ENCODE measurements at places on chromosomes 4 and X.
A peak's percentile ranks its signal among the peaks of the same experiment; 100 is the strongest.

DNA sequence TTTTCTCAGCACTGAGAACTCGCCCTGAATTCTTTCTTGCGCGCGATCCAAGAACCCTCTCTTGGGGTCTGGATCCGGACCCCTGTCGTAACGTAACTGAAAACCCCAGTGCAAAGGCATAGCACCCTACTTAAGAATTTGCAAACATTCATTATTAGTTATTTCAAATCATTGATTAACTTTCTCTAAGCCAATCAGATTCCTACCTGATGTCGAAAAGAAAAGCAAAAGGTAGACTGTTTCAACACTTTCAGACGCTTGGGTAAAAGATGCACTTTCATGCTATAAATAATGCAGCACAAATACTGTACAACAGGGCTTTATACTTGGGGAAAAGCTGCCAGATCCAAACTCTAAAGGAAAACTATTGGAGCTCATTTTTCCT, 817 bp upstream of the WDR19 start:
- DNase-seq: no peak

- peak; percentile 77 for DNase-seq
Observed at GRCh38 chr4:169612871-169613859, 782 bp upstream of the NEK1 start.

- no peak for DNase-seq
Observed at GRCh38 chr4:109562457-109563239, 2.6 kb downstream of the MCUB start.

GRCh38 chr4:111666826-111667360, 478.4 kb upstream of the FAM241A start:
- no peak for DNase-seq

- DNase-seq: no peak
Observed at GRCh38 chrX:78922754-78923153, 22.4 kb upstream of the P2RY10 start.

GRCh38 chrX:101655534-101655933, 4.1 kb downstream of the ARMCX2 start:
- peak; percentile 48 for DNase-seq

- DNase-seq: no peak
Observed at GRCh38 chrX:50067435-50068284, 133.1 kb downstream of the AKAP4 start.

DNA sequence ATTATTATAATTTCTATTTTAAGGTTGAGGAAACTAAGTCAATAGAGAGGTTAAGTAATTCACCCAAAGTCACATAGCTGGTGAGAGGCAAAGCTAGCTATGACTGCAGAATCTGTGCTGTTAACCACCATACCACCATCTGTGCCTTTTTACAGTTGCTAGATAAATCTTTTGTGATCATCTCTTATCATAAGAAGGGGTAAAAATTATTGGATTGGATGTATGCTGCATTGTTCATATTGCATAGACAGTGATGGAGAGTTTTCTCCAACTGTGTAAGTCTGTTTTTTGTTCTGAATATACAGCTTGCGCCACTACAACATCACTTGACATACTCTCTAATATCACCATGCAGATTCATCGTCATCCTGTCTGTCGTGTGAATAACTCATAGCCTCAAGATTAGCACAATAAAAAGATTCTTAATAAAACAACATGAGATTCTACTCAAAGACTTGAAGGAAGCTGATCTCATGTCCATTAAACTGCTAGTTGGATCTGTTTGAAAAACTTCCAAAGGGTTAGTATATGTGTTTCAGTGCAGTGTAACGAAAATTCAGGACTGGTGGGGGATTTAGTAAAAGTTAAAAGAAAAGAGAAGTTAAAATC, 495.9 kb downstream of the SPRY1 start:
- DNase-seq: no peak

DNA sequence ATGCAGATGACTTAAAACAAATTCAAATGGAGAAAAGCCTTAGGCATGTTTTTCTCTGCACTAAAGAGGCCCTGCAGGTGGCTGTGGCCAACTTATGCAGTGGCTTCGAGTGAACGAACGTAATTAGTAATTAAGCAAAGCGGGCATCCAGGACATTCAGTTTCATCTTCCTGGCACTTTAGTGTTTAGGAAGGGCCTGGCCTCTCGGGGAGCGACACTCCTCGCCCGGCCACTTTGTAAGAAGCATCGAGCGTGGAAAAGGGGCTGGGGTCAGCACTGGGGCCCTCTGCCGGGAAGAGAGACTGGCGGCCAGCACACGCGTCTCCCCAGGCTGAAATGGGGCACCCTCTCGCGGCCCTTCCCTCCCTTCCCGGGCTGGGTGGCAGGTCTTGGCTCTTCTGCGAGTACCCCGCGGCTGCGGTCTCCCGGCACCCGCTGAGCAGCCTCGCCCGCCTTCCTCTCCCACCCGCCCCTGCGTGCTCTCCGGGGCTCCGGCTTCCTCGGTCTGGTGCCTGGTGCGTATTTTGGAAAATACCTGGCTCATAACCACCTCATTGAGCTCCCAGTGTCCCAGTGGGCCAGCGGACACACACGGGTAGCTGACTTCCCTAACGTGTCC, 677 bp upstream of the CYP4V2 start:
- peak; percentile 37 for DNase-seq

GRCh38 chr4:46329118-46329976, 60.6 kb downstream of the GABRA2 start:
- DNase-seq: no peak

DNA sequence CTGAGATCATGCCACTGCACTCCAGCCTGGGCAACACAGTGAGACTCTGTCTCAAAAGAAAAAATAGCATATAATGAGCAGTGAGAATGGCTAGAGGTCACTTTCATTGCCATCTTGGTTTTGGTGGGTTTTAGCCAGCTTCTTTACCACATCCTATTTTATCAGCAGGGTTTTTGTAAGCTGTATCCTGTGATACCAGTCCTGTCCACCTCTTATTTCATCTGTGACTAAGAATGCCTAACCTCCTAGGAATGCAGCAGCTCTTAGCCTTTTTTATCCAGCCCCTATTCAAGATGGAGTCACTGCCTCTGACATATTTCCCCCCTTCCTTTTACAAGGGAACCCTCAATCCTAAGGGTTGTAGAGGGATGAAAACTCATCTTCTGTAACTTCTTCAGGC, 26.1 kb upstream of the IGFBP7 start:
- DNase-seq: no peak

DNA sequence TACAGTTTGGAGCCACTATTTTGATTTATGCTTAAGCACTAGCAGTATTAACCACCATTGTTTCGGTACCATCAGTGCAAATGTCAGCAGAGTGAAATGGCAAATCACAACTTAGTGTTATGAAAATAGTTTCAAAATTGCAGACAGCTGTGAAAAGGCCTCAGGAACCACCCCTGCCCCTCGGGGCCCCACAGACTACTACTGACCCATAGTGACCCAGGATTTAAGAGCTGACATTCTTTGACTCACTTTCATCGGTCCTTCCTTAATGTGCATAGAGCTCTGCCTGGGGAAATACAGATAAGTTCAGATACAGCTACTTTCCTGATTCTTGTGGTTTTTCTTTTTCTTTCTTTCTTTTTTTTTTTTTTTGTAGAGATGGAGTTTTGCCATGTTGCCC, 3.3 kb upstream of the BBS7 start:
- peak; percentile 13 for DNase-seq

DNA sequence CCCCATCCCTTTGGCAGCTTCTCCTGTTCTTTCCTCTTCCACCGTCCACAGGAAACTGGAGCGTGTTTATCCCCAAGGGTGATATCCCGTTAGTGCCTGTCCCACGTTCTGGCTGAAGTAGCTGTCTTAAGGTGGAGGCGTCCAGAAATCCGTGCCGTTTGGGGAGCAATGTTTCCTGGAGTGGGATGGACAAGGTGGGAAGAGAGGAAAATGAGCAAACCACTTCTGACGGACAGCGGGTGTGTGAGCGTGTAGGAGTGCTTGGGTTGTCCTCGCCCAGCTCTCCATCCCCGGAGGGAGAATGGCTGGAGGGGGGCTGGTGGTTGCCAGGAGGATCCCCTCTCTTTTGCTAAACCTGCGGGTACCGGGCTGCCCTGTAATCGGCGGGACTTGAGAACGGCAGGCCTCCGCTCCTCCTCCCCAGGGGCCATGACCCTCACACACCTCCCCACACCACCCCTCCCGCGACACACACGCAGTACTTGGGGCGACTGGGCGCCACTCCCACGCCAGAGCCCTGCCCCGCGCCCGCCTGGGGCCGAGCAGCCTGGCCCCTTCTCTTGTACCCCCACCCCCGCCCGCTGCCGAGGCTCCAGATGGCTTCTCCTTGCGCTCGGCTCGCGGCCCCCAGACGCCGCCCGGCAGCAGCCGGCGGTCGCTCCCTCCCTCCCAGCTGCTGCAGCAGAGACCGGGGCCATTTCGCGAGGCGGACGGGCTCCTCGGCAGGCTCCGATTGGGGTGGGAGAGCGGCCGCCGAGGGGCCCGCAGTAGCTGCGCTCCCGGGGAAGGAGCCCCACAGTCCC, 13.9 kb upstream of the PRDM8 start:
- DNase-seq: no peak

DNA sequence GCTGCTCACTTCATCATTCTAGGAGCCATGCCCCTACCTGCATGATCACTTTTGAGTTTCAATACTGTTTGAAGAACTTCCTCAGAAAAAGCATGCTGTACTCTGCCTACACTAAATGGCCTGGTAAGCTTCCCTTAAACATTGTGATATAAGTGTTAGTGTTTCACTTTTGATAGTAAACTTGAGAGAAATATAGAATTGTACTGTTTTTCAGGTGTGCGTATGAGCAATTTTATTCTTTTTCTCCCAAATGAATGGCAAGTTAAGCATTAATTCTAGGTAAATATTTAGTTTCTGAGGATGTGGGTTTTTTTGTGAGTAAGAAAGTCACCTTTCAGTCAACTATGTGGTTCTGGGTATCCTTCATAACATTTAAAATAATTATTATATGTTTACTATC, 484.5 kb downstream of the IL15 start:
- DNase-seq: no peak

- no peak for DNase-seq
Observed at GRCh38 chr4:7201420-7202305, 9.3 kb downstream of the SORCS2 start.

GRCh38 chr4:85792376-85793232, 317.7 kb downstream of the ARHGAP24 start:
- no peak for DNase-seq

- peak; percentile 62 for DNase-seq
Observed at GRCh38 chr4:2535376-2536192, 863 bp upstream of the FAM193A start.

GRCh38 chr4:146976145-146976544, 30.5 kb upstream of the TTC29 start:
- no peak for DNase-seq

GRCh38 chr4:56215141-56215783, 172.0 kb downstream of the AASDH start:
- no peak for DNase-seq

DNA sequence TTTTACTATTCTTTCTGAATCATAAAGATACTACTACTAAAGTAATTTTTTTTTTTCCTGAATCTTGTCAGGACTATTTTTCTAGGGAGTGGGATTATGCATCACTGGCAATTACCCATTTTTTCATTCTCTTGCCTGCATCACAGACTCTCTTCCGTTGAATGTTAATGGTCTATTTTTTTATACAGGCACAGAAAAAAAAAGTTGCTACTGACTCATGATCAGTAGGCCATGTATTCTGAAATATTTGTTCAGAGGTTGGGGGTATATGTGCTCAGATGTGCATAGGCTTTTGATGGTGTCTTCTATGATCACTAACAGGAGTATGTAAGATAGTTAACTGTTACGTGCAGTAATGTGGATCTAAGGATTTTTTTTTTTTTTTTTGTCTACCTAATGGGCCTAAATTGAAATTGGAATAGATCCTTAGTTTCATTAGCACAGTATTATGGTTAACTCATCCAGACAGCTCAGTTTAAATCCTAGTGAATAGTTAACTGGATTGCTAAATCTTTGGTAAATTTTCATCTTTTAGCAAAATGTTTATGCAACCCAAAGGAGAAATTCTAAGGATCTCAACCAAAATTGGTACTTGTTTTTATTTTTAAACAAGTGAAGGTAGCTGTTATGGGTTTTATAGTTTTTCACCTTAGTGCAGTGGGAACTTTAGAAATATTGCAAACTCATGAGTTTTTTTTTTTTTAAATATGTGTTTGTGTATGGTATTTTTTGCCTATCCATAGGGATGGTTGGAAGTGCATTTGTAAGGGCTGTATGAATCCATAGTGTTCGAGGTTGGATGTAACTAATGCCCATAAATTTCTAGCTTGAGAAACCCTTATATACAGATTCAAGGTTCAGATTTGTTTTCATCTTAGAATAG, 12.1 kb downstream of the BMP2K start:
- DNase-seq: no peak

DNA sequence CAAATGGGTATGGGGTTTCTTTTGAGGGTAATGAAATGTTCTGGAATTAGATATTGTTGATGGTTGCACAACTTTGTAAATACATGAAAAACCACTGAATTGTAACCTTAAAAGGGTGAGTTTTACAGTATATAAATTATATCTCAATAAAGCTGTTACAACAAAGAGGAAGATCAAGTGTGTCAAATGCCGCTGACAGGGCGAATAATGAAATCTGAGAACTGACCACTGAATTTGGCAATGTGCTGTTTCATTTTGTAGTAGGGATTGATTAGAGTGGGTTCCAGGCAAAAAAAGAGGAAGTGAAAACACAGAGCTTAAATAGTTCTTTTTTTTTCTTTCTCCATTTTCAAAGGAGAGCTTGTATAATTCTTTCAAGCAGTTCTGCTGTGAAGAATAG, 161.1 kb upstream of the NAP1L5 start:
- peak; percentile 88 for DNase-seq

GRCh38 chr4:99404595-99405287, 30.4 kb downstream of the ADH7 start:
- peak; percentile 50 for DNase-seq

GRCh38 chr4:189912170-189912569, 28.5 kb upstream of the FRG1 start:
- DNase-seq: no peak

GRCh38 chr4:8656185-8656517, 63.6 kb downstream of the CPZ start:
- DNase-seq: no peak

DNA sequence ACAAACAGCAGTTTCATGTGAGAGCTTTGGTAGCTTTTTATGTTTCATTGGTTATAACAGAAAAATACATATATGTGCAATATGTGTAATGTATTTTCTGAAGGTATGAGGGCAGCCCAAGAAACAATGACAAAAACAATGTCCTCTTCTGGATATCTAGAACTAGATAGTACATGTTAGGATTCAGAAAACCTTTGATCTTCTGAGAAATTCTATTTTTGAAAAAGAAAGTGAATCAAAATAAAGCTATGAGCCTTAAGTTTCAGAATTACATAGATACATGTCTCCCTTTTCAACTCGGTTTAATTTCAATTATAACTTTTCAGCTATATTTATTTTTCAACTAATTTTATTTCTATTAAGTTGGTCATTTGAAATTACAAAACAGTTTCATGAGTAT, 131.9 kb downstream of the REELD1 start:
- DNase-seq: no peak

- no peak for DNase-seq
Observed at GRCh38 chr4:15339737-15340136, 88.1 kb upstream of the C1QTNF7 start.

- DNase-seq: no peak
Observed at GRCh38 chrX:131703646-131704045, 159.8 kb downstream of the OR13H1 start.
